ENCODE measurements at places on chromosomes 13 and 19.

- no peak for DNase-seq
Observed at GRCh38 chr13:20064128-20064527, 96.7 kb downstream of the GJA3 start.

GRCh38 chr13:110923777-110924638 lies 9.1 kb upstream of the ANKRD10 start:
- no peak for DNase-seq

DNA sequence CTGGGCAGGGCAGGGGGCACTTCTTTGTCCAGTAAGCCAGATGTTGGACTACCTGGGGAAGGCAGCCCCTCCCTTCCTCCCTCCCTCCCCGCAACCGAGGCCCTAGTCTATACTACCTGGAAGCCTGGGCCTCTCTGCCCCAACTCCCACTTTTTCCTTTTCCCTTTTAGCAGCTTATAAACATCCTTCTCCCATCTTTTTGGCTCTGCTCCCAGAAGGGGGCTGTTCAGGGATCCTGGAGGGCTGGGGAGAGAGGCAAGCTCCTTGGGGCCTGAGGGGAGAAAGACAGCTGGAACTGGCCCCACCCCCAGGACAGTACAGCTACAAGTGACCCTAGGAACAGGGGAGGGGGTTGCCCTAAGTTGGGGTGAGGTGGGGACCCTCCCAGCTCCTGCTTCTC lies 44.9 kb downstream of the LYL1 start:
- no peak for DNase-seq

DNA sequence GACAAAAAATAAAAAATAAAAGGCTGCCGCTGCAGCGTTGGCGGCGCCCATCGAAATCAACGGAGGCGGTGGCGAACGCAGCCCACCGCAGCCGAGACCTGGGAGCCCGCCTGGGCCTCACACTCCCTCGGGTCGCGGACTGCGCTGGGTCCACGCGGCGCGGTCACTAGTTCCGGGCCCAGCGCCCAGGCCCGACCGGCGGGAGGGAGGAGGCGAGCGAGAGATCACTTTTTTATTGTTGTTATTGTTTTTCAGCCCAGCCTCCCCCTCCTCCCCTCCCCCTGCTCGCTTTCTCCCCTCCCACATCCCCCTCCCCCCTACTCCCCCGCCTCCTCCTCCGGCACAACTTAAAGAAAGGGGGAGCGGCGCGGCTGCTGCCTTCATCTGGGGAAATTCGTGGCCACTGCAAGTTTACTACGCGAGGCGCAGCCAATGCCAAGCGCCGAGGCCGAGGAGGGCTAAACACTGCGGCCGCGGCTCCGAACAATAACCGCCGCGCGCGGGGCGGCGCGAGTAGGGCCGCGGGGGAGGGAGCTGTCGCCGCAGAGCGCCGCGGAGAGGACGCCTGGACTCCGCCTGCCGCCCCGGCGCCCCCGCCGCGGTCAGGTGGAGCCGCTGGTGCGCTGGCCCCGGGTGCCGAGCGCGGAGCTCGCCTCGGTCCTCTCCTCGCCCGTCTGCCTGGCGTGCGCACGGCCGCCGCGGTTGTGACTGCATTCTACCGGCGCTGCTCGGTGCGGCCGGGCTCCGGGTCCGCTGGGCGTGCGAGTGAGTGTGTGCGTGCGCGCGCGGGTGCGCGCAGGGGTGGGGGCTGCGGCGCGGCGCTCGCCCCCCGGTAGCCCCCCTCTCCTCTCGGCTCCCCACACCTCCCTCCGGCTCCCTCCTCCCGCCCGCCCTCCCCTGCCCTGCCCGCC lies 505 bp upstream of the ZIC2 start:
- DNase-seq, result no peak

GRCh38 chr19:788983-789700 lies 8.1 kb upstream of the PTBP1 start:
- DNase-seq, result no peak

DNA sequence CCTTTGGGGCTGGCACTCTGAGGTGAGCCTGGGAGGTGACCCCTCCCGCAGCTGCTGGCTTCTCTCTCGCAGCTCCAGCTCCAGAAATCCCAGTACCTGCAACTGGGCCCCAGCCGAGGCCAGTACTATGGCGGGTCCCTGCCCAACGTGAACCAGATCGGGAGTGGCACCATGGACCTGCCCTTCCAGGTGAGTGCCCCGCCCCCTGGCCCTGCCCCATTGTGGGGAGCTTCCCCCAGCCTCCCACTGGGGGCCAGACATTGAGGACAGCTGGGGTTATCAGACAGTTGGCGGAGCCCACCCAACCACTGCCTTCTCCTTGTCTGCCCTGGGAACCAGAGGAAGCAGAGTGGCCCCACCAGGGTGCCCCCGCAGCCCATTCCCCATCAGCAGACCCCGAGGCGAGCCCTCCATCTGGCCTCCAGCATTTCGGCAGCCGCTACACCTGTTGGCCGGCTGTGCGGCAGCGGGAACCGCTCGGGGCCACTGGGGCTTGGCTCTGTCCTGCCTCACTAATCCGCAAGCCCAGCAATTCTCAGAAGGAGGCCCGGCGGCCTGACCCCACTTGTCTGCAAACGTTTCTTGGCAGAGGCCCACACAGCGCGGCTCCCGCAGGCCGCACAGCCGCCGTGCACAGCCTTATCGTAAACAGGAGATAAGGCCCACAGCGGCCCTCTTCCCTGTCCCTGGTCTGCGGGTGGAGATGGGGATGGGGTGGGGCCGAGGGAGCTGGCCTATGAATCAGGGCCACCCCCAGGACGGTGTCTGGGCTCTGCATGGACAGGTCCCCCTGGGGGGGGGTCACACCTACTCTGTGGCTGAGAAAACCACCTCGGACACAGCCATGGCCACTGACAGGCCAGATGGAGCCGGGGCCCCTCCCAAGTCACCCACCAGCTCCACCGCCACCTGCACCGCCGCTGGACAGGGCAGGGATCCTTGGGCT lies 48.0 kb downstream of the COMP start:
- no peak for DNase-seq

GRCh38 chr19:33260628-33261418 lies 35.2 kb upstream of the SLC7A10 start:
- no peak for DNase-seq

DNA sequence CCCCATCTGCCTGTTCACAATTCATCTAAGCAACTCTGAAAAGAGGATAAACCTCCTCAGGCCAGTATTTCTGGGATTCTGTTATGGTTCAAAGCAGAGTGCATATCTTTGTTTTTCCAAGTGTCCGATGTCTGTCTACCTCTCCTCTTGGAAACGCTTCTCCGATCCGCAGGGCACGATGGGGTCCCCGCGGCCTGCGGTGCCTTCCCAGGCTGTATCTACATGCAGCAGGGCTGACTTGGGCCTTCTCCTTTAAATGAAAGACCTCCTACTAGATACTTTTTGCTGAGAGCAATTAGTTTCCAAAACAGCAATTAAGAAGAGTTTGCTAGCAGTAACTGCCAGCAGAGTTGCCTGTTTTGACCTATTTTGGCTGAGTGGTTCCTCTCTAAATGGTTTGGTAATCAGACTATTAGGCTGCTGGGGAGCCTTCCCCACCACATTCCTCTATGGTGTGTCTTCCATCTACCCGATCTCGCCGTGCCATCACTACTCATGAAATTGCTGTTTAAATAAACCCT lies 23.5 kb downstream of the COL4A2 start:
- DNase-seq, result no peak

GRCh38 chr19:49814010-49814409 lies 918 bp upstream of the FUZ start:
- no peak for DNase-seq

GRCh38 chr19:1864480-1865171 lies 1.2 kb upstream of the KLF16 start:
- DNase-seq, result no peak

DNA sequence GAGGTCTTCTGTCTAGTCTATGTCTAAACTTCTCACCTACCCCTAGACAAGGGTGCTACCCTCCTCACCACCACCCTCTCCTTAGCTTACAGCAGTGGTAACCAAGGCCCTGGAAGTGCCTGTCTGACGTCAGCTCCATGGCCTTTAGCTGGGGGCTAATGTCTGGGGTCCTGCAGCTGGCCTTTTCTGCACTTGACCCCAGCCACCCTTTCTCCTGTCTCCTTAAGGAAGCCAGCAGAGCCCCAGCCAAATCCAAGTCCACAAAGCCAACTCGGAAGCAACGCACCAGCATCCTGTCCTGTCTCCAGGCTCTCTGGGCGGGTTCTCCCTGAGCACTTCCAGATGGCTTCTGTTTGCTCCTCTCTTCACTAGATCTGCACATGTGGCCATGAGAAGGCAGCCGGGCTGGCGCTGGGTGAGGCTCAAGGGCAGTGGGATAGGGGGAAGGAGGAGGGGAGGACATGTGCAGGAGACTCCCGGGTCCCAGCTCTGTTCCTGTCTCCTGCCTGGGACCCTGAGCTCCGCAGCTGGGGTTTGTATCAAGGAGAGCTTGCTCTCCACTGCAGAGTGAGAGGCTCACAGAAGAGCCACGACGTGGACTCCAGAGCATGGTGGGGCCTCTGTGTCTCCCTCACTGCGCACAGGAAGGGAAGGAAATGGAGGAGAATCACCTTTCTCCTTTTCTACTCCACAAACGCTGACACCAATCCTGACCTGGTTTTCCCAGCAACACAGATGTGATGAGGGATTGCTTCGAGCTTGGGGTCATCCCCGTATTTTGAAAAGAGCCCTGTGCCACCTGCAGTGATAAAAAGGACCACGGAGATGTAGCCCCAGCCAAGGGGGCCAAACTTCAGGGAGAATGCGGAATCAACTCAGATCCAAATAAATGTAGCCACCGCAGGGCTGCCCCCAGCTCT lies 204.2 kb downstream of the USP12 start:
- no peak for DNase-seq

DNA sequence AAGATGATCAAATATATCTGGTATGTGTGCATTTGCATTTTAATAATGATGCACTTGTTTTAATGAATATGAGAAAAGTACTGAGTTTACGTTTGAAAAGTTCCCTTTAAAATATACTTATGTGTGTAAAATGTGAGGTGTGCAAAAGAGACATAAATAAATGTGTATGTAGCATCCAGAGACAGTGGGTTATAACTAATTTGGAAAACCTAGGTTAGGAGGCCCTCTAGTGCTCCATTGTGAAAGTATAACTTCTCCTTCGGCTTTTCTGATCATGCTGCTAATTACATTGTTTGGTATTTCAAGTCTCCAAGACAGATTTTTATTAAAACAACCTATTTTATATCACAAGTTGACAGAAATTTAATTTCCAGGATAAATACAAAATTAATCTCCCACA lies 30.1 kb downstream of the SCEL start:
- no peak for DNase-seq

DNA sequence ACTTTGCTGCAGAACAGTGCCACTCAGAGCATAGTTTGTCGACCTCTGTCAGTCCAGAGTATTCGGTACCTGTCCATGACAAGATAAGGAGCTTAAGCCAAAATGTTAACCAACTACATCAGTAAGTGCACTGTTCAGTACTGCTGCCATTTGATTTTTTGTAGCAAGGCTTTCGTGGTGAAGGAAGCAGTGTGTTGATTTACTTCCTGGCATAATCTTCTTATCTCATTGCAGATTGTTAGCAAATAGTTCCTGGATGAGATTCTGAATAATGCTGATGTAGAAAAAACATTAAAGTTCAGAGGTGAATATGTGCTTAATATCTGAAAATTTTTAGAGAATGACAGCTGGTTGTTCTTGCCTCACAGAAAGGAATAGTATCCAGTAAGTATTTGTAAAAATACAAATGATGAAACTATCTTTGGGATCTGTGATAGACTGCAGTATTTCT lies 85.7 kb downstream of the LRRC63 start:
- no peak for DNase-seq

GRCh38 chr19:51094696-51095279 lies 12.1 kb upstream of the KLK14 start:
- peak; percentile 48 for DNase-seq

DNA sequence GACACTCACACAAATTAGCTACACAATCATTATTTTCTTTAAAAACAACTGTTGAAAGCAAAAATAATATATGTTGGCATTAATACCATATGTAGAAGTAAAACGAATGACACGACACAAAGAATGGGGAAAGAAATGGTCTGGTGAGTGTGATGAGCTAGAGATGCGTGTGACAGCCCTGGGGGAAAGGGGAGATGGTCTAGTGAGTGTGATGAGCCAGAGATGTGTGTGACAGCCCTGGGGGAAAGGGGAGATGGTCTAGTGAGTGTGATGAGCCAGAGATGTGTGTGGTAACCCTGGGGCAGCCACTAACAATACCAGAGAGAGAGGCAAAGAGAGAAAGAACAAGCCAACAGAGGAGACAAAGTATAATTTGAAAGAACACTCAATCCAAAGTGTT lies 22.3 kb upstream of the LAMP1 start:
- no peak for DNase-seq

DNA sequence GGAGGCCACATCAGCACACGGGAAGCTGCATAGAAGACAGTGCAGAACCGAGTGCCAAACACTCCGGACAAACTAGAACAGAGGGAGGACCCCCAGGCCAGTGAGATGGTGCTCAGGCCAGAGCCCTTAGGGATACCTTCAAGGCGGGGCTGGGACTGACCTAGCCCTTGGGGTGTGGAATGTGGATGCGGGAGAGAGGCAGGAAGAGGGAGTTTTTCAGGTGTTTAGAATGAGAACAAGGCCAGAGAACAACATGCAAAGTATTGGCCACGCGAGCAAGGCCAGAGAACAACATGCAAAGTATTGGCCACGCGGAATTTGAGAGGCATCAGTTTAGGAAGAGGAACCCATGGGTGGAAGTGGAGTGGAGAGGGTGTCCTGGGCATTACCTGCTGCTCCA lies 65.1 kb upstream of the ATP12A start:
- DNase-seq, result no peak

DNA sequence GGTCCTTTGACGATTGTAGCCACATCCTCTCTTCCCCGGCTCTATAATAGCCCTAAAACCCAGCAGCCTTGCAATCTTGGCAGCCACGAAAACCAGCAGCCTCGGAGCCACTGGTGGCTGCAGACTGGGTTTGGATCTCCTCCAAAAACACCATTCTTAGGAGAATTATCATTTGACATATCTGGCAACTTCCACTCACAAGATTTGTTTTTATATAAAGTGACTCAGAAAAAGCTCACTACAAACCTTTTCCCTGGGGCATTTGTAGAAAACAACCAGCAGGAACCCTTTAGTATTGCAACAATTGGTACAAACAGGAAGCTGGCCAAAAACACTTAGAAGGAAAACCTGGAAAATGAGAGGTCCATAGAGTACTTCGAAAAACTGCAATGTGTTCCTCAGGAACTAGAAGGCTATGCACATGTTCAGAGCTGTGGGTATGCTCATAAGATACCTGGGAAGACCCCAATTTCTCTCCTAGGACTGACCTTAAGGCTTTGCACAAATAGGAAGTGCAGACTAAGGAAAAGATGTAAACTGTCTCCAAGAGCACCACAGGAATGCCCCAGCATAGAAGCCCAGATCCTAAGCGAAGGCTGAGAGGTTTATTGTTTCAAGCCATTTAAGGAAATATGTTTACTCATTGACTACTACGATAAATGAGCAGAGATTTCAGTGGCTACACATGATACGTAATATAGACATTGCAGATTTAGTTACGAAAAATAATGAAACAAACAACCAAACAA lies 71.2 kb downstream of the MYO16 start:
- DNase-seq, result no peak

DNA sequence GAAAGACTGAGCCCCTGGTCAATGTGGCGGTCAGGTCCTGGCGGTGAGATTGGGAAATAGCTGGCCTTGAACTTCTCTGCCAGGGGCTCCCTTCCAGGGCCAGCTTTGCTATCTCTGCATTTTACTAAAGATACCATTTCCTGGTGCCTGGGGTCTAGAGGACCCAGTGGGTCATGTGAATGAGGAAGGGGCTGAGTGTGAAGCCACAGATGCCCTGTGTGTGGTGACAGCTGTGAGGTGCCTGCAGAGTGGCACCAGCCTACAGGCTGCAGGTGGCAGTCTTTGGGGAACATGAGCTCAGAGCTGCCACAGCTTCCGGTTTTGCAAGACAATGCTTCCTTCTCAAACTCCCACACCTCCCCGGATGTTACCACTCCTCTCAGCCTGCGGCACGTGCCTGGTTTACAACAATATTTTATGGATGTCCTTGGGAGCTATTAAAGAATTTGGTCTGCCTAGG lies 5.2 kb upstream of the MLNR start:
- peak; percentile 29 for DNase-seq

All from stimulated activated CD4-positive, alpha-beta T cell treated with anti-CD3 and anti-CD28 coated beads, TNF-alpha, amount 100 ng/mL, for 48 hours (primary cell).